Activated naive CD4-positive, alpha-beta T cell (primary cell): ENCODE measurements at places on chromosomes 5 and 9.

GRCh38 chr9:116279230-116279629 is 125.6 kb downstream of the PAPPA start:
- DNase-seq: no peak

DNA sequence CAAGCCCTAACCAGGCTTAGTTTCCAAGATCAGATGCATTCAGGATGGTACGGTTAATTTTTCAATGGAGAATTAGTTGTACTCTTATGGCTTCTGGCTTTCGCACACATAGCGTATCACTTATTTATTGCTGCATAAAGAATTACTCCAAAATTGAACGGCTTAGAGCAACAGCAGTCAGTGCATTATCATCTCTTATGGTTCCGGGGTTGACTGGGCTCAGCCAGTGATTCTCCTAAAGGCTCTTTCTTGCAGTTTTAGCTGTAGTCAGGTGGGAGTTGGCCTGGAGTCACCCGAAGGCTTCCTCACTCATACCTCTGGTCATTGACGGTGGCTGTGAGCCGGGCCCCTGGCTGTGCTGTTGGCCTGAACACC is 595 bp upstream of the GRHPR start:
- DNase-seq: no peak

DNA sequence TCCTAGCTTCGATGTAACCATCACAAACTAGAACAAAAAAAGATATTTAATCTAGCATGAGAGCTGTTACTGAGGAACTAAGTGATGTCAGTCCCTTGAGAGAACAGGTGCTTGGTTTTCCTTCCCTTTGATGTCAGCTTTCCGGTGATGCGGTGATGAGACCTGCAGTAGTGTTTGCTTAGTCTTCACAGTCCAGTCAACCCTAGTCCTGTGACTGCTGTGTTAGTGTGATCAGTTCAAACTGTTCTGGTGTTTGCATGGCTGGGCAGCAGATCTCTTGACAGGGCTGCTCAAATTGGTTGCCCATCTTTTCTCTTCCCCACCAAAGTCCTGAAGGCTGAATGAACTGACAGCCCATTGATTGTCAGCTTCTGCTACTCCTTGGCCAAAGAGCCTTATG is 608.6 kb upstream of the DAB2 start:
- no peak for DNase-seq

DNA sequence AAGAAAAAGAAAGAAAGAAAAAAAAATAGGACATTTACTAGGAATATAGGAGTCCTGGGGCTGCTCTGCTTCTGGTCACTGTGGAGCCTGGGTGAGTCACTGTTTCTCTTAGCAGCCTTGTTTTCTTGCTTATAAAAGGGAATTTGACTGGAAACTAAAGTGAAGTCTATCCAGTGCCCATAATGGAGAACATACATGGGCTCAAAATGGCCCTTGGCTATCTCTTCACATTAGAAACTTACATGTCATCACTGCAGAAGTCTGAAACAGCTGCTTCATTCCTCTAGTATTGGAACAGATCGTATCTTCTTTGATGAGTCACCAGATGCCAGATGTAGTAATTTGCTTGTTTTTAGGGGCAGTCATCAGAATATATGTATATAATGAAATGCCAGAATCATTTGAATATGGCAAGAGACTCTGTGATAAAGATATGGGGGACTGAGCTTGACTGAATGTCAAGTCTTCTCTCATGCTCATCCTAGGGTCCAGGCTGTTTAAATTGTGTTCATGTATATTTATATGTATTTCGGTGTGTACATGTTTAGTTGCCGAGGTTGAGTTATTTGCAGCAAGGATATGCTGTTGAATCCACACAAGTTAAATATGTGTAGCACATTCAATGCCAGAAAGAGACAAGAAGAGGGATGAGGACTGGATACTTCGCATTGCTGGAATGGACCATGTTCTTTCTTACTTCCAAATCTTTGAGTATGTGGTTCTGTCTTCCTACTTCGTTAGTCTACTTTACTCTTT is 56.7 kb downstream of the SGCD start:
- no peak for DNase-seq
